Activated B cell treated with CpG ODN at 0.5 μM for 24 hours (primary cell): ENCODE measurements at places on chromosomes 16 and 17.

GRCh38 chr16:50338371-50339231, 30.2 kb downstream of the BRD7 start:
- DNase-seq, result no peak

DNA sequence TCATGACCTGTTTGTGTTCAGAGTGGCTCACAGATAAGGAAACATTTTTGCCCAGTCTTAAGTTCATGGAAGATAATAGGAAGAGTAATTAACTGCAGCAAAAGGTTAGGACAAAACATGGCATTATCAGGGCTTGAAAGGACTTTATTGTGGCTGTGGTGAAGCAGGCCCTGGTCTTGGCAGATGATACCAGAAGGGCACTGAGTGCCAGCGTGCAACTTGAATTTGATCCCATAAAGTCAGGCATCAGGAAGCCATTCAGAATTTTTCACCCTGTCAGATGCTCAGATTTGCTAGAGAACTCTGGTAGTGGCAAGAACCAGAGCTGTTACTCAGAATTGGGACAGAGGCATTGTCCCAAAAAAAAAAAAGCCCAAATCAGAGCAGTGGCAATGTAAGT, 11.2 kb upstream of the COG7 start:
- DNase-seq, result no peak

DNA sequence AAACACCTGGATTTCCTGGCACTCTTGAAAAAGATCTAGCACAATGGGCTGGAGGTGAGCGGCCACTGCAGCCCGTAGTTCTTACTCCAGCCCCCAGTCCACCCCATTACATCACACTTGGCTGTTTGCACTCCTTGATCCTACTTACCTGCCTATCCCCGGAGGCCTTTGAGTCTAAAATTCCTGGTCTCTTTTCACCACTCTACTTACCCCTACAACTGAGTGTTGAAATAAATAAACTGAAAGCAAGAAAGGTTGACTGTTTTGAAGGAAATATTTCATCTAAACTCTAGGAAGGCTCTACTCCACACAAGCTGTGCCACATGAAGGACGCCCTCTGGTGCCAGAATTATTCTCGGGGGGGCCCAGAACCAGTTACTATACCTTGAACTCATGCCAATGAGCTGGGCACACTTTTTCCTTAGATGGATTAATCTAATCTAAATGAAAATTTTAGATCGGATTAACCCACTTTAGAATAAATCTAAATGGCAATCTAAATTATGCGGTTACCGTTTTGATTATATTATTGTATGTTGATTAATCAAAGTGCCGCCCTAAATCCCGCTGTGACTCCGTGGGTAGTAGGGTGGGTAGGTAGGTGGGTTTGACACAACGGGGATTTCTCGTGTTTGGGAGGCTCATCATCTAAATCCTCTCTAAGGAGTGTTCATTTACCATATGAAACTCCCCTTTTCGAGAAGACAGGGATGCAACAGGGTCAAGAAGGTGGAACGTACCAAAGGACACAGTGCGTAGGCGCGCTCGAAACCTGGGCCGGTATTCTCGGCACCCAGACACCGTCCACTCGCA, 651 bp upstream of the EIF1 start:
- DNase-seq, result no peak

- no peak for DNase-seq
These were observed 26.5 kb downstream of the GJD3 start for GRCh38 chr17:40338058-40338457.

DNA sequence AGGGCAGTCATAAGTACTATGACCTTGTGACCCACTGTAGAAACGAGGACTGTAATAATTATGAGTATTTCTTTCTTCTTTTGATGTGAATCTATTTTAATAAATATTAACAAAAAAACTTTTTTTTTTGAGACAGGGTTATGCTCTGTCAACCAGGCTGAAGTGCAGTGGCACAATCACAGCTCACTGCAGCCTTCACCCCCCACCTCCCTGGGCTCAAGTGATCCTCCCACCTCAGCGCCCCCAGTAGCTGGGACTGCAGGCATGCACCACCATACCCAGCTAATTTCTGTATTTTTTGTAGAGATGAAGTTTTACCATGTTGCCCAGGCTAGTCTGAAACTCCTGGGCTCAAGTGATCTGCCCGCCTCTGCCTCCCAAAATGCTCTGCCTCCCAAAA, 32.6 kb downstream of the SCPEP1 start:
- no peak for DNase-seq

- DNase-seq, result no peak
These were observed 20.7 kb downstream of the TOX3 start for GRCh38 chr16:52526116-52526828.

- DNase-seq, result no peak
These were observed 39.6 kb upstream of the MLYCD start for GRCh38 chr16:83859265-83859664.

DNA sequence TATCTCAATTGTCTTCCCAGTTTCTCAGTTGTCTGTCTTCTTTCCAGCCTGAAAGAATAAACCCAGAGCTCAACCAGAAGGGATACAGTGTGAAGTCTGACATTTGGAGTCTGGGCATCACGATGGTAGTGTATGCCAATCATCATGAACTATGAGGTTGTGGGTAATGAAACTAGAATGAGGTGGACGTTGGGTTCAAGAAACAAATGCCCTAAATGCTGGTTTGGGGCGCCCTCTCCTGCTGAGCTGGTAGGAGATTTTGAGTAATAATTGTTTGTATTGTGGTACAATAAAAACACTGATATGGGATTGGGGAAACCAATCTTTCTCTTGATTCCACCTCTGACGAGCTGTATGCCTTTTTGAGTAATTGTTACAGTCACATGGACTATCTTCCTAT, 110.4 kb downstream of the MAP2K6 start:
- no peak for DNase-seq

- no peak for DNase-seq
These were observed 6.2 kb downstream of the GSE1 start for GRCh38 chr16:85619101-85619891.

- no peak for DNase-seq
These were observed 32.8 kb downstream of the WNT3 start for GRCh38 chr17:46785696-46786095.

DNA sequence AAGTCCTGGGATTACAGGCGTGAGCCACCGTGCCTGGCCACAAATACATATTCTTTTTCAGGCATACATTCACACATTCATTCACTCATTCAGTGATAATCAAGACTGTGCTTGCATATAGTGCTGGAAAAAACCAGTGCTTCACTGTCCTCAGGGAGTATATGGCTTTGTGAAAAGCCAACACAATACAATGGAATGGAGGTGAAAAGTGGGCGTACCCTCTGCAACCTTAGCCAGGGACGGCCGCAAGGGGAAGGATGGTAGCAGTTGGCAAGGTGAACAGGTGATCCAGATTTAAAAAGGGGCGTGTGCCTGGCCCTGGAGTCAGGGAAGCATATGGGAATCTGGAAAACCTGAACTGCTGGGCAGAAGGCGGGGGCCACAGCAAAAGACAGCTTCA, 18.1 kb upstream of the GAN start:
- DNase-seq, result no peak

DNA sequence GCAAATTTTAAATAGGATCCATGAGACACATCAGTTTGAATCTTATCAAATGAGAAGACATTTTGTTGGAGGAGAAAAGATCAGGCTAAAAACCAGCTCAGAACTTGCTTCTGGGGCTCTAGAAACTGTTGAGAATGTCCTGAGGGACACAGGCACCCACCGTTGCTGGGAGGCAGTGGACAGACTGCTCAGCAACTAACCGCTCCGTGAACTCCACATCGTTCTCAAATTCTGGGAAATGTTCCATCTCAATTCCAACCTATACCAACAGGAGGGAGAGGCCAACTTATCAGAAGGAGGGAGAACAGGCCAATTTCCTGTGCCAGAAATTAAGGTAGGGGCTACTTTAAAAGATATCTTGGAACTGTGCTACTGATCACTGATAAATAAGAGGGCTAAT, 8.3 kb downstream of the TAT start:
- no peak for DNase-seq

DNA sequence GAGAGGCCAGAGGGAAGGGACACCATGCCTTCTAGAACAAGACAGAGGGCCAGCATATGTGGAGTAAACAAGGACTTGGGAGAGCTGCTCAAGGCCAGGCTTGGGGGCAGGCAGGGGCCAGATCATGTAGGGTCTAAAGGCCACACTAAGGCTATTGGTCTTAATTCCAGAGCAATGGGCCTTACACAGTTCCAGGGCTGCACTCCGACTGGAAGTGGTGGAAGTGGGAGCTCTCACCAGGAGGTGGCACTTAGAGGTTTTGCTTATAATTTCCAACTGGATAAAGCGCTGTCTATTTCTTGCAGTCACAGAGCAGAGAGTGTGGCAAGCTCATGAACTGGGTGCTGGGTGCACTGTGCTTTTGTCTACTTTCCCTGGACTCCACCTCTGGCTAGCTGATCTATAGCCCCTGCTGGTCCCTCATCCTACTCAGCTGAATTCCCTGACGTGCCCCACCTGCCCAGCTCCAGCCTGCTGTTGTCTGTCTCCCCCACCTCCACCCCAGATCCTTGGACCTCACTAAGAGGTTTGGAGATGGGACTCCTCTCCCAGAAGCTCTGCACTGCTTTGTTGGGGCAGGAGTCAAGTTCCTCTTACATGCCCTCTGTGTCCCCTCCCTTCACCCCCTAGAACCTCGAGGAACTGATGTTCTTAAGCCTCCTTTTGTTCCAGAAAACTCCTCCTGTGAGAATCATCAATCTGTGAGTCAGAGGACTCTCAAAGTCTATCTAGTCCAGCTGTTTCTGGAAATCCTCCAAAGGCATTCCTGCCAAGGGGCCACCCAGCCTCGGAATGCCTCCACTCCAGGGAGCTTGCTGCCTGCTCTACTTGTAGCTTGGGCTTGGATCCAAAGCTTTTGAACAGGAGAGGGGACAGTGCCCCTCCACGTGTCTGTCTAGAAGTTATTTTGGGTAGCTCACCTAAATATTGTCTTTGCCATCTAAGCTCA, 48.1 kb upstream of the KSR1 start:
- no peak for DNase-seq

- no peak for DNase-seq
These were observed 51.9 kb upstream of the ADORA2B start for GRCh38 chr17:15892731-15893657.

GRCh38 chr17:27888945-27889344, 4.2 kb downstream of the LYRM9 start:
- DNase-seq, result no peak

- DNase-seq, result no peak
These were observed 4.7 kb downstream of the ALDH3A1 start for GRCh38 chr17:19743101-19744100.

DNA sequence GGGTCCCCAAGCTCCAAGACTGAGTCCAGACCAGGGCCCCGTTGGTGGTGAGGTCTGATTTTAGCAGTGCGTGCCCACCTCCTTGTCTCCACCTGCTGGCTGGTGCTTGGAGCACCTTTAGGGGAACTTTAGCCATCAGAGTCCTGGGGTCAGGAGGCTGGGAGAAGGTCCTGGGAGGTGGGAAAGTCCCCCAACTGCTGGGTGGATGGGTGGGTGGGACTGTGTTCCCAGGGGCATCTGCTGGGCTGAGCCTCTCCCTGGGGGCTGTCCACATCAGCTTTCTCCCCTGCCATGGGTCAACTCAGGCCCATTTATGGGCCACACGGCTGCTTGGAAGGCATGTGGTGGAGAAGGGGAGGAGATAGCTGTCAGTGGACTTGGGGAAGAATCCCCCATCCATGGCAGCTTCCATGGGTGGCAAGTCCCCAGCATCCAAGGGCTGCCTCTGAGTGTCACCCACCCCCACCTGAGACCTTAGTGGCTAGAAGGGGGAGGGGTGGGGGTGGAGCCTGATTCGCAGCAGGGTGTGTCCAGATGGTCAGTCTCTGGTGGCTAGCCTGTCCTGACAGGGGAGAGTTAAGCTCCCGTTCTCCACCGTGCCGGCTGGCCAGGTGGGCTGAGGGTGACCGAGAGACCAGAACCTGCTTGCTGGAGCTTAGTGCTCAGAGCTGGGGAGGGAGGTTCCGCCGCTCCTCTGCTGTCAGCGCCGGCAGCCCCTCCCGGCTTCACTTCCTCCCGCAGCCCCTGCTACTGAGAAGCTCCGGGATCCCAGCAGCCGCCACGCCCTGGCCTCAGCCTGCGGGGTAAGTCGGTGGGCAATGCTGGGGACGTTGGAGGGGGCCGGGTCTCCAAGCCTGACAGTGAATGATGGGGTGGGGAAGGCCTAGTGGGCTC, at the start of gene TRPV2:
Gene TRPV2, plus strand, starts transcription at position 541 of the 894 bp plus-strand sequence. CDS start 2,098 bp downstream, outside the sequence.
- DNase-seq, result peak; percentile 51

DNA sequence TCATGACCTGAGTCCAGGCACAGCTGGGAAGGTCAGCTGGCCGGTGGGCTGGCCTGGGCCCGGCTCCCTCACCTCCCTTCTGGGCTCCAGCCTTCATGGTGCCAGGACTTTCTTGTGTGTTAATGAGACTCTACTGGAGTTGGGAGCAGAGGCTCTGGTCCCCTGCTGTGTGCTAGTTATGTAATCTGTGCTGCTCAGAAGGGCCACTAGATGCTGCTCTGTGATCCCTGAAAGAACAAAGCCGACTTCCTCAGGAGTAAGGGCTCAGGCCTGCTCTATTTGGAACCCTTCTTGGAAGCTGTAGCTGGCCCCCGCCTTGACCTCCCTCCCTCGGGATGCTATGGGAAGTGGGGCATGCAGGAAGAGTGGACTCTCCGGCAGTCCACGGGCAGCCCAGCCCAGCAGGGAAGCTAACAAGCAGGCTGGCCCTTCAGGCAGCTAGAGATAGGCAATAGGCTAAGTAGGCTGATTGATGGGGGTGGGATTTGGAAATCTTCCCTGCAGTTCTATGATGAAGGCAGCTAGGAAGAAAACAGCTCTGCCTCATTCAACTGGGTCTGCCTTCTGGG, 3.3 kb upstream of the CDK5R1 start:
- DNase-seq, result no peak

GRCh38 chr16:54652201-54652770, 278.4 kb upstream of the IRX5 start:
- DNase-seq, result no peak
